Psoas muscle (tissue), 8 donors: ENCODE measurements at places on chromosomes 2 and 18.

- H3K27me3 ChIP-seq, result peaks cover 3% of the 10 kb centered on the region
Measured at GRCh38 chr2:85415980-85416650, 2.4 kb upstream of the SH2D6 start.

- no peak overlapping the region for H3K4me3 ChIP-seq
- H3K36me3 ChIP-seq, result no peaks in the 10 kb centered on the region
- no peak for DNase-seq
- H3K27ac ChIP-seq, result no peak overlapping the region
- no peaks in the 10 kb centered on the region for H3K27me3 ChIP-seq
- no peaks in the 10 kb centered on the region for H3K4me1 ChIP-seq
Measured at GRCh38 chr2:98078701-98079100, 8.3 kb upstream of the VWA3B start.

DNA sequence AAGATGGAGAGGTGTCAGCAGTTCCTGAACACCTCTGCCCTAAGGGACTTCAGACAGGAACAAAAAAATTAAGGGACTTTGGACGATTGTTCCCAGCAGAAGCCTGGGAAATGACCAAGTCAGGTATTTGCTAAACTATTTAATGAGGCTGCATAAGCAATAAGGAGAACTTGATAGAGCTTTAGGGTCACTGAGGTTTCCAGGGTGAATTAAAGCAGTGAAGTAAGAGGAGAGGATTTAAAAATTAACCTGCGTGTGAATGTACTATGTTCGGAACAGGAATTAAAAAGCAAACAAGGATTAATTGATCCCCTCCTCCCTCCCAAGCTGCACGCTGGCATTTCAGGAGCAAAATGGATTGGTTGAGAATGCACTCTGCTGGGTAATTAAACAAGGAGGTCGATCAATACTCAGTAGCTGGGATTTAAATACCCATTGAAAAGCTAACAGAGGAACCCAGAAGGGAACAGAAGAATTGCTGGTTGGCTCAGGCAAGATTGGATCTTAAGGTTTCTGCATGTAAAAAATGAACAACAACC is 157.2 kb downstream of the RNF152 start:
- H3K4me1 ChIP-seq, result no peaks in the 10 kb centered on the region
- DNase-seq, result no peak
- no peak overlapping the region for H3K27ac ChIP-seq
- no peaks in the 10 kb centered on the region for H3K27me3 ChIP-seq

DNA sequence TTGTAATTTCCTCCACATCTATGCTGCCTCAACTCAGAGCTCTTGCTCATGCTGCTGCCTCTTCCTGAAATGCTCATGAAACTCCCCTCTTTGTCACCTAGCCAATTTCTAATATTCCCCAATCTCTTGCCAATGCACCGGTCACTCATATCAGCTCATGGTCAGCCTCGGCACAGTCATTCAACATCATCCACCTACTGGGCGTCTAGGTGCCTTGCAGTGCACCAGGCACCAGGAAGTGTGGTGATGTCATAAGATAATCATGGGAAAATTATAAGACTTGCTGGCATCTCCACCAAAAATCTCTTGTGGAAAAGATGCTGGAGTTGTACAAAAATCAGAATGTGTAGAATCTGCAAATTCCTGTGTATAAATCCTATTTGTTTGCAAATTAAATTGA is 52.6 kb upstream of the RAB27B start:
- H3K27ac ChIP-seq, result no peak overlapping the region
- DNase-seq, result no peak
- H3K4me1 ChIP-seq, result no peaks in the 10 kb centered on the region
- H3K4me3 ChIP-seq, result no peak overlapping the region

- H3K27ac ChIP-seq, result no peak overlapping the region
- H3K27me3 ChIP-seq, result peaks cover 7% of the 10 kb centered on the region
- no peak overlapping the region for H3K4me3 ChIP-seq
- no peaks in the 10 kb centered on the region for H3K4me1 ChIP-seq
- H3K36me3 ChIP-seq, result no peaks in the 10 kb centered on the region
Measured at GRCh38 chr2:2870106-2870505, 507.5 kb downstream of the EIPR1 start.

GRCh38 chr2:30714811-30715709 is 92.2 kb downstream of the CAPN13 start:
- H3K4me3 ChIP-seq, result no peak overlapping the region
- no peaks in the 10 kb centered on the region for H3K36me3 ChIP-seq
- no peaks in the 10 kb centered on the region for H3K4me1 ChIP-seq
- H3K27ac ChIP-seq, result no peak overlapping the region
- no peak for DNase-seq
- H3K27me3 ChIP-seq, result no peaks in the 10 kb centered on the region

GRCh38 chr18:48742706-48743475 is 204.1 kb downstream of the CTIF start:
- H3K4me1 ChIP-seq, result peaks cover 9% of the 10 kb centered on the region
- no peaks in the 10 kb centered on the region for H3K27me3 ChIP-seq
- no peaks in the 10 kb centered on the region for H3K36me3 ChIP-seq
- no peak overlapping the region for H3K4me3 ChIP-seq
- H3K27ac ChIP-seq, result no peak overlapping the region

GRCh38 chr18:23683671-23684070 is 5.6 kb upstream of the LAMA3 start:
- no peaks in the 10 kb centered on the region for H3K4me1 ChIP-seq
- no peak overlapping the region for H3K4me3 ChIP-seq
- H3K27ac ChIP-seq, result no peak overlapping the region

GRCh38 chr18:29378651-29379136 is 1201.8 kb upstream of the CDH2 start:
- no peaks in the 10 kb centered on the region for H3K36me3 ChIP-seq
- H3K27ac ChIP-seq, result no peak overlapping the region
- H3K4me3 ChIP-seq, result no peak overlapping the region
